ENCODE measurements at places on chromosomes 13 and 19.

GRCh38 chr19:9189535-9189934 is 10.8 kb downstream of the OR7D2 start:
- DNase-seq: no peak

GRCh38 chr19:45978156-45978555 is 4.5 kb upstream of the NOVA2 start:
- no peak for DNase-seq

GRCh38 chr13:61362522-61362921 is 53.1 kb downstream of the PCDH20 start:
- no peak for DNase-seq

DNA sequence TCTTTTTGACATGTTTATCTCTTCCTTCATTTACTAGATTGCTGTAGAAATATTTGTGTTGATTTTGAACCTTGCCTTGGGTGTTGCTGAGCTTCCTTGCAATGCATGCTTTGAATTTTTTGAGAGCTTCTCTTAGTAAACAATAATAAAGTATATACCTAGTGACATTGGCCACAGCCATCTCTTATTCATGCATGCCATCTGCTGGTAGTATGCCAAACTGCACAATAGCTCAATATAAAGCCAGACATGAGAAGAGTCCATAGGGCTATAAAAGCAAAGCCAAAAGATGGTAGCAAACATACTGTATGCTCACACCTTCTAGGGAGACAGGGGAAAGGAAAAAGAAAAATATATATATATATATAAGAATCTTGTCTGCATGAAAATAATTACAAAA is 18.9 kb upstream of the ZSCAN5A start:
- no peak for DNase-seq

DNA sequence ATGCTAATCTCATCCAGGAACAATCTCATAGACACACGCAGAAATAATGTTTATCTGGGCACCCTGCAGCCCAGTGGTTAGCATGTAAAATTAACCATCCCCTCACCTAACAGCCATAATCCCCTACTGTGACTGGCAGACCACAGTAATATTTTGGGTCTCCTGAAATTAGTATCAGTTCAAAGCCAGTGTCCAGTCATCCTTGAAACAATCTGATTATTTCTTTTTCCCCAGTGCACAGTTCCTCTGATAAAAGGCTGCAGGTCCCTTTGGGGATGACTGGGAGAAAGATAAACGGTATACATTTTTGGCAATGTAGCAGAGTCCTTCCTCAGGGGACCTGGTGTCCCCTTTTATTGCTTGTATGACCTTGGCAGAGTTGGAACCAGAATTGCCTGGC is 50.4 kb upstream of the CYSLTR2 start:
- no peak for DNase-seq

DNA sequence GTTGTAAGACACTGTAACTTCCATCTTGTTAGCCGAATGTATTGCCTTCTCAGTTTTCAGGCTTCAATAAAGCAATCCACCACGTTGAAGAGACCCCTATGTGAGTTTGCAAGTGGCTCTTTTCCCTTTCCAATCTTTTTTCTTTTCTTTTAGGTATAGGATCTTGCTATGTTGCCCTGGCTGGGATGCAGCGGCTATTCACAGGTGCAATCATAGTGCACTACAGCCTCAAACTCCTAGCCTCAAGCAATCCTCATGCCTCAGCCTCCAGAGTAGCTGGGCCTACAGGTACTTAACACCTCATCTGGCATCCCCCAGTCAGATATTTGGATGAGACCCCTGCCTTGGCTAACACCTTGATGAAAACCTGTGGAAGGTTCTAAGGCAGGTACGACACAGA is 33.5 kb upstream of the FEM1A start:
- DNase-seq: no peak
